Activated T-helper 2 cell treated with anti-CD3 and anti-CD28 coated beads, Interferon-gamma antibody, Interleukin-2, Interleukin-4, amounts not matched to agents 10 μg/mL and 5 μg/mL and 100 μg/mL, durations not matched to agents 14 hours and 24 hours and 36 hours (primary cell): ENCODE measurements at places on chromosomes 5 and 9. TPM values are rescaled to one million over a fixed set of nuclear protein-coding genes. Genes with fewer than 3 reads are reported as not detected.

IFNA2 gene
- total RNA-seq, result not detected in 2 replicates

DDX46 gene
- 75.2 and 83.9 TPM in 2 replicates for total RNA-seq

NR2F1-AS1 gene
- not detected in 2 replicates for total RNA-seq

PCDHB5 gene
- total RNA-seq, result not detected in 2 replicates

IL11RA gene
- 27.4 and 33.8 TPM in 2 replicates for total RNA-seq

SLC25A2 gene
- total RNA-seq, result 0.16 TPM in 1 of 2 replicates, not detected in the other
